Cortex of kidney (tissue), 1 donor: ENCODE measurements at places on chromosomes 5 and 9.

- DNase-seq: no peak
These were observed 1026.9 kb downstream of the PTPRD start for GRCh38 chr9:9585920-9586319.

- no peak for DNase-seq
These were observed 19.2 kb downstream of the DMRT1 start for GRCh38 chr9:860706-861105.

DNA sequence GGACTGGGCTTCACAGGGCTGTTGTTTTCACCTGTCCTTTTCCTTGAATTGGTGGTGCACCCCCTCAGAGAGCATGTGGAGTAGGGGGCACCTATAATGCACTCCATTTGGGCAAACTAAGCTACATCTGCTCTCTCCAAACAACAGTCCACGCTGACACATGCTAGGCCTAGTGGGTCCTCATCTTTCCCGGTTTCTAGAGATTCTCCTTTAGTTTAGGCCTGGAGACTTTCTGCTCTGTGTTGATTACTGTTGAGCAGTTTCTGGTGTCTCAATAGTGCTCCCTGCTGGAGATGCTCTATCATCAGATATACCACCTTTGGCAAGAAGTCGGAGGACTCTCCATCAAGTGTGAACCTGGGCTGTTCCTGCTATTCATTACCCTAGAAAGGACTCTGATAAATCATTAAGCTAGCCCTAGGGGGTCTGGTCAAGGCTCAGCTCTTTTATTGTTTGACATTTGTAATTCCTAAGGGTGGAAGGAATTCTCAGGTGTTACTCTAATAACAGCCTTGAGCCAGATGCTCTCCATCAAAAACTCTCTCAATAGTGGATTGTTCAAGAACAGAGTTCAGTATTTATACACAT lies 64.0 kb upstream of the FYB1 start:
- DNase-seq: no peak

- DNase-seq: no peak
These were observed 77.2 kb downstream of the TENT4A start for GRCh38 chr5:6790346-6790865.

GRCh38 chr9:135592625-135593024 lies 31.1 kb downstream of the PAEP start:
- no peak for DNase-seq

- no peak for DNase-seq
These were observed 52.2 kb downstream of the MTAP start for GRCh38 chr9:21854594-21854993.

GRCh38 chr5:178769617-178770260 lies 39.3 kb upstream of the ZNF354A start:
- DNase-seq: no peak

DNA sequence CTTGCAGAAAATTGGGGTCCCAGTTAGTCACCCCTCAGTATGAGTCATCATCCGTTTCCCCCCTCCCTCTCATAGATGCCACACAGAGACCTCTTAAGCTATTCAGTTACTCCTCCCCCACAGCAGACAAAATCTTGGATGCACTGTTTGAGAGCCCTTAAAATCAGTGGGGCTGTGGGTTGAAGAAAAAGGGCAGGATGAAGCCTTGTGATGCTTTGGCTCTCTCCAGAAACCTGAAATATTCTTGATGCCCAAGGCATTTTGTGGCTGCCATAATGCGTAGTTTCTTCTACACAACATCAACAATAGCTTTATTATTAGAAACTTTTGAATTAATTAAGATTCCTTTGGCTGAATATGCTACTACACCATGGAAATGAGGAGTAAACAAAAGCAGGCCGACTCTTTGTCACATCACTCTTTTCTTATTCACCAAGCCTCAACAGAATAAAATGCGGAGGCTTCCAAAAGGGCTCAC lies 133.8 kb downstream of the MRPS30 start:
- DNase-seq: no peak

GRCh38 chr5:36878392-36879082 lies 2.0 kb downstream of the NIPBL start:
- DNase-seq: no peak

GRCh38 chr5:180090098-180090768 lies 18.7 kb upstream of the RNF130 start:
- DNase-seq: no peak

DNA sequence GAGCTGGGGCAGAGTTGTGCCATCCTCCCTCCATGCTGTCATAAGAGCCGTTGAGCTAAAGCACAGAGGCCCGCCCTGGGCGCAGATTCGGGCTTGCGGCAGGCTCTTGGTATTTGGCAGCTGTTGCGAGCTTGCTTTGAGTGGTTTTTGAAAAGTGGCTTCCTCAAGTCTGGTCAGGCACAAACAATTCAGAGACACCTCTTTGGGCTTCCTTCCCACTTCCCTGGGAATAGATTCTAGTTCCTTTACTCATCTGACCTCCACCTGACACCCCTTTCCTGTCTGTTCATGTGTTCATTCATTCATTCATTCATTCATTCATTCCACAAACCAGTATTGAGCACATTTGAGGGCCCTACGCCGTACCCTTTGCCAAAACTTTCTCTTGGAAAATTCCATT lies 27.4 kb downstream of the NCS1 start:
- DNase-seq: no peak

- DNase-seq: no peak
These were observed 52.3 kb downstream of the NTNG2 start for GRCh38 chr9:132214027-132214622.

DNA sequence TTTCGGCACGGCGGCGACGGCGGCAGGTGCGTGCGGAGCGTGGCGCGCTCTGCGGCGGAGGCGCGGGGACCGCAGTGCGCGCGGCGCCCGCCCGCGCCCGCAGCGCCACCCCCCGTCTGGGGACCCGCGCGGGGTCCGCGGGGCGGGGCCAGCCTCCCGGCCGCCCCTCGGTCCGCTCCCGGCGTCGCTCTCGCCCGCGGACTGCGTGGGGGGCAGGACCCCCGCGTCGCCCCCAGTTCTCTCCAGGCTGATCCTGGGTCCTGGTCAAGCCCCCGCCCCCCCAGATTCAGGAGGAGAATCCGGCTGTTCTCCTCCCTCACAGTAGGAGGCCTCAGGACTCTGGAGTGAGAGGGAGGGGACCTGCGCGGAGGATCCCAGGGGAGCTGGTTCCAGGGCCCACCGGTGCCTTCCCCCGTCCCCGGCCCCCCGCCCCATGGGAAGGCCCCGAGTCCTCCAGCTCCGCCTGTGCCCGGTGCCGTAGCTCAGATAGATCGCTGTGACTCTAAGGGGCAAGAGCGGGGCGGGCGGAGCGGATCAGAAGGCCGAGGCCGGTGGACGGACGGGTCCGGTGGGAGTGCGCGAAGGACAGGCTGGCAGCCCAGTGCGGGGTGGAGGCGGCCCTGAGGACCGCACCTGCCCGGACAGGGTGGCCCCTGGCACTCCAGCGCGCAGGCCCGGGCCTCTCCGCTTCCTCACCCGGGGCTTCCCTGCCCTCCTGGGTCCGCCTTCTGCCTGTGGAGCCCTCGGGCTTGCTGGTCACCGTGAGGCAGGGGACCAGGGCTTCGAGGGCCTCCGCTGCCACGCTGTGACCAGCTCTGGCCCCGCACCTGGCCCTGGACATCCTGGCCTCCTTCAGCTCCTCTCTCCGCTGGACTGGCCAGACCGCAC lies at the start of gene RNF208:
Gene RNF208 (minus strand): TSS at position 51 of the 888 bp plus-strand sequence. CDS start 1,028 bp downstream, outside the sequence.
- no peak for DNase-seq

DNA sequence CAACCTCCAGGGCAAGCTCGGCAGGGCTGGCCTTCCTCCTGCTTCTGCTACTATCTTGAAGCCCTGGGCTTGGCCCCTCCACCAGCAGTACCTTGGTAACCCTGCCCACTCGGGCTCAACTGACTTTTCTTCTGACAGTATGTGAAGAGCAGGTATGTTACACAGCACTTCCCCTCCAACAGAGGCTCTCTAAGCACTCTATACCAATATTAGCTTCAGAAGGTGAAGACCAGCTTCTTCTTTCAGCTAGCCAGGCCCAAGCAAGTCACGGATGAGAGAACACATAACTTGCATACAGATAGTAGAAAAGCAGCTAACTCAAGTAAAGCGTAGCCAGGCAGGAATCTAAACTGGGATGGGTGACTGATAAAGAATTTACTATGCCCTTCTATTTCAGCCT lies 64.3 kb downstream of the FEM1C start:
- no peak for DNase-seq

DNA sequence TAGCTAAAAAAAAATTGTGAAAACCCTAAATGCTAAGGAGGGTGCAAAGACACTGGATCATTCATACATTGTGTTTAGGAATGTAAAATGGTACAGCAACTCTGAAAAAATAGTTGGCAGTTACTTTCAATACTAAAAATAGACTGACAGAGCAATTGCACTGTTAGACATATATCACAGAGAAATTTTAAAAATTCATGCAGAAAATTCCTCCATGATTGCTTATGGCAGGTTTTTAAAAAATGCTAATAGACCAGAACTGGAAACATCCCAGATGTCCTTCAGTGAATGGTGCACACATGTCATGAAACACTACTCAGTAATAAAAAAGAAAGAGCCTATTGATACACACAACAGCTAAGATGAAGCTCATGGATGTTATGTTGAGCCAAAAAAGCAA lies 349.8 kb upstream of the DAB2 start:
- no peak for DNase-seq

DNA sequence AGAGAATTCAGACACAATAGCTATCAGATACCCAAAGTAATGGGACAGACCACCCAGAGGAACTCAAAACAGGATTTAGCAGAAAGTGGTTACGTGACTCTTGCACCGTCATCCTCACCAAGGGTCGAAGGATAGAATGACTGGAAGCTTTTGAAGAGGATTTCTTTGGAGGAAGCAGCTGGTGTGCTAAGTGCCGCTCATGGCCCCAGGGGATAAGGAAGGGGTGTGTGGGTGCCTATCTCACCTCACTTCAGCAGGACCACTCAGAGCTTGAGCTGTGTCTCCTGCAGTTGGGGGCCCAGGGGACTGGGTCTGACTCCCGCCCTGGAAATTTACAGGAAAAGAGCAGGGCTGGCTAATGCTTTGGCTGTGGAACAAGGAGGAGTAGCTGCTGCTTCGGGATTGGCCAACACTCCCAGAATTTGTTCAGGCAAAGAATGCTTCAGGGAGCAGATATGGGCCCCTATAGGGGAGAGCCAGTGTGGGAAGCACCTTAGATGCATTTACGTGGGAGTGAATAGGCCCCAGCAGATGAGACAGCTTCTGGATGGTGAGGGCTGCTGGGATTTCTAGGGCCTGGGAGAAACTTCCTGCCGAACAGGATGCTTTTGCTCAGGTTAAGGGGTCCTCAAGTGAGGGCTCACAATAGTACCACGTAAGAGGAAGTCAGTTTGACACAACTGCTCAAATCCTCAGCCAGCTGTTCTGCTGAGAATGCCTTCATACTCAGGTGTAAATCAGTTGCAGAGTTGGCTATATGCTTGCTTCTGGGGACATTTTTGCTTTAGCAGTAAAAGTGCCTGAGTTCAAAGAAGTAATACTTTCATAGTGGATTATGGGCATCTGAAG lies 29.1 kb upstream of the TOMM5 start:
- no peak for DNase-seq

GRCh38 chr5:61274511-61274911 lies 57.5 kb upstream of the ZSWIM6 start:
- no peak for DNase-seq

DNA sequence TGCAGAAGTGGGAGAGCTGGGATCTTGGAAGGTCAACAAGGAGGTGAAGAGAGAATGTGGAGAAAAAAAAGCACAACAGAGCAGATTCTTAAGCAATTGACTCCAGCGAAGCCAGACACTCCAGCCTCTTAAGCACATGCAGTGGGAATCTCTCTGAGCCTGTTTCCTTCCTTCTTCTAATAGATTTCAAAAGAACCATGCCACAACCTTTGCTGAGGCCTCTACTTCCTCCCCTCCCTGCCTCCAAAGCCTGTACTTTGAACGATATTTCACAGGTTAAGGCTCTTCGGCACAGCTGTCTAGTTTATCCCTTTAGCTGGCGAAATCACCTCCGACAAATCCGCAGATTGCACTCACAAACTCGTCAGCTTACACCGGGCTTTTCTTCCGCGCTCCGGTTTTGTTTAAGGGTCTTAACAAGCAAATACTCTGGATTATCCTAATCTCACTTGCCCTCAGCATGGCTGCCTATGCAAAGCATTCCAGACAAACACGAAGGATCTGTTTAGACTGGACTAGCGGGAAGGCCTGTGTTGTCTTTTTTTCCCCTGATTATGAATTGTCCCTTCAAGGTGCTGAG lies 211.6 kb upstream of the PANK3 start:
- DNase-seq: no peak
